Stimulated activated CD4-positive, alpha-beta T cell treated with anti-CD3 and anti-CD28 coated beads, Interleukin-4, amount 100 ng/mL, for 4 hours (primary cell): ENCODE measurements at places on chromosomes 7 and 10.

DNA sequence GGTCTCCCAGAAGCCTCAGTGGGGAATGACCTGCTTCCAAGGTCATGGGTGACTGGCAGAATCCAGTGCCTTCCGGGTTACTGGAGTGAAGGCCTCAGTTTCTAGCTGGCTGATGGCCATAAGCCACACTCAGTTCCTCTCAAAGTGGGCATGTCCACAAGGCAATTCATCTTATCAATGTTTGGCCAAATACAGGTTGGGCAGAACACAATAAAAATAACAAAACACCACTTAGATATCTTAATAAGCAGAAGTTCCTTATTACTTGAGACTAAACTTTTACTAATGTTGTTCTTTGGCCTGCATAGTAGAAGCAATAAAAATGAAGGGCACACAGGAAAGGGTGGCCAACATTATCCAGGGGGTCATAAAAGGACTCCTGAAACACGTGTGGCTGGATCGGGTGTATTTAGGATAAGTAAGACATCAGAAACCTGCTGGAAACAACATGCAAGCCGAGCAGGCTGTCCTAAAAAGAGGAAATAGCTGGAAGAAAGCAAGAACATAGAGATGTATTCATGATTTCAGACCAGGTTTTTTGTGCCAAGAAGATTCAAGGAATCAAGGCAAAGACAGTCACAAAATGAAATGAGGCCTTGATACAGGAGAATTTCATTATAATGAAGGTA lies 19.6 kb upstream of the AKR1C2 start:
- DNase-seq: no peak

DNA sequence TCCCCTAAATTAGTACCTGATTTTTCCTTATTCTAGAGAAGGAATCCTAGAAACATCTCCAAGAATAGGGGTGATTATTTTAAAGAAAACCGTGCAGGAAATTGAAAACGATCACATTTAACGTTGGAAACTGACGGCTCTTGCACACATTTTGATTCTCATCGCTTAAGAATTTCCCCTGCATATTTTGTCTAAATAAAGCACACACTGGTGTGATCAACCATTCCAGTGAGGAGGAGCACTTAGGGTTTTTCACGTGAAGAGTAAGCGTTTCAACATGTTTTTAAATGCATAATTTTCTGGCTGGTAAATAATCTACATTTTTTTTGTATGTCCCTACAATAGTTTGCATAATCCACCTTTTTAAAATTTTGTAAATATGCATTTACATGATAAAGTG lies 229.7 kb upstream of the PFKP start:
- DNase-seq: no peak

- DNase-seq: no peak
Observed at GRCh38 chr10:12961416-12962205, 39.9 kb downstream of the CCDC3 start.

GRCh38 chr10:120713573-120714205 lies 137.5 kb upstream of the WDR11 start:
- DNase-seq: no peak

GRCh38 chr10:12484002-12484918 lies 134.9 kb downstream of the CAMK1D start:
- DNase-seq: no peak

DNA sequence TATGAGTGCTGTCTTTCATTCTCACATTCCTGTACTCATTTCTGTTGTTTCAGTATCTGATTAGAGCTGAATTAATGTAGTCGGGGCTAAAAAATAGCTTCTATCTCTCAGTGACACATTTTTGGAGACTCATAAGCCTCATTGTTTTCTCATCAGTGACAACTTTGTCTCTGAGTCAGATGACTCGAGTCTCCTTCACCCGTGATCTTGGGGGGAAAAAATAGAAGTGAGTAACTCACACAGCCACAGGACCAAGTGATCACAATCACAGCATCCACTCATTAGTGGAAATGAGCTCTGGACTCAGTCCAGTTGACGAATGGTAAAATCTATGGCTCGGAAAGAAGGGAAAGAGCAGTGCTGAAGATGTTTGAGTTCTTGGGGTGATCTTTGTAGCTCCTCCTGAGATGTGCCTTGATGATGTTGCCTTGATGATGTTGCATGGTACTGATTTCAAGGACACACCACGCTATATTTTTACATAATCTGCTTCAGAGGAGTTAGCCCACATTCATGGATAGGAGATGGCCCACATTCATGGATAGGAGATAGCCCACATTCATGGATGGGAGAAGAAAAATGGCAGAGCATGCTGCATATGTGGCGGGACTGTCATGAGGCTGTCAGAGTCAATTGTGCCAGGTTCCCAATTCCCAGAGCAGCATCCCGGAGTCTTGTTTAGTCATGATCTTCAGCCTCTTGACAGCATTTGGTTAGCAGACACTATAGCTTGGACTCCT lies 214.7 kb downstream of the CELF2 start:
- DNase-seq: no peak

- DNase-seq: no peak
Observed at GRCh38 chr10:22278441-22278782, 37.8 kb upstream of the COMMD3 start.

GRCh38 chr7:132112106-132112505 lies 464.2 kb downstream of the PLXNA4 start:
- no peak for DNase-seq
